ENCODE measurements at places on chromosomes 7 and 10.

DNA sequence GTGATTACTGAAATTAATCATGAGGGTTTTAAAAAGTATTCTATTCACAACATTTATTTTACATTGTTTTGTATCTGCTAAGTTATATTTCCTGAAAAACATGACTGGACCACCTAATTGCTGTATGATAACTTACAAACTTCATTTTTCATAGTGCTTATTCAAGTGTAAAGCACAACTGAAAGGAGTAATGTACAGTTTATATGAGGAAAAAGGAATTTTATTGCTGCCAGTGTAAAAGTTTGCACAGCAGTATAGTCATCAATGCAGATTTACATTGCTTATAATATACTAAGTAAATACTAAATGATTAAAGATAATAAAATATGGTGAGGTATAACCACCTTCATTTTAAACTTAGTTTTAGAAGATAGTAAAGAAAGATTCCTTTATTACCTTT lies 4.0 kb downstream of the PTEN start:
- no peak for DNase-seq

DNA sequence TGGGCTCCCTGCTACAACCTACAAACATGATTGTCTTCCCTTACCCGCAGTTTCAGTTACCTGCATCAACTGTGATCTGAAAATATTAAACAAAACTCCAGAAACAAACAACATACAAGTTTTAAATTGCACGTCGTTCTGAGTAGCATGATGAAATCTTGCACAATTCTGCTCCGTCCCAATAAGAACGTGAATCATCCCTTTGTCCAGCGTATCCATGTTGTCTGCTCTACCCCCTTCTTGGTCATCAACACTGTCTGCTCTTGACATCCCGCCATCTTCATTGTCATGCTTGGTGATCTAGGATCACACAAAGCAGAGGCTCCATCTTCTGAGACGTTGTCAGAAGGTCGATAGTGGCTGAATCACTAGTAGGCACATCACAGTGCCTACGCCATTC lies 53.9 kb downstream of the ACADSB start:
- DNase-seq = no peak

GRCh38 chr7:47714669-47715607 lies 133.0 kb upstream of the TNS3 start:
- no peak for DNase-seq

DNA sequence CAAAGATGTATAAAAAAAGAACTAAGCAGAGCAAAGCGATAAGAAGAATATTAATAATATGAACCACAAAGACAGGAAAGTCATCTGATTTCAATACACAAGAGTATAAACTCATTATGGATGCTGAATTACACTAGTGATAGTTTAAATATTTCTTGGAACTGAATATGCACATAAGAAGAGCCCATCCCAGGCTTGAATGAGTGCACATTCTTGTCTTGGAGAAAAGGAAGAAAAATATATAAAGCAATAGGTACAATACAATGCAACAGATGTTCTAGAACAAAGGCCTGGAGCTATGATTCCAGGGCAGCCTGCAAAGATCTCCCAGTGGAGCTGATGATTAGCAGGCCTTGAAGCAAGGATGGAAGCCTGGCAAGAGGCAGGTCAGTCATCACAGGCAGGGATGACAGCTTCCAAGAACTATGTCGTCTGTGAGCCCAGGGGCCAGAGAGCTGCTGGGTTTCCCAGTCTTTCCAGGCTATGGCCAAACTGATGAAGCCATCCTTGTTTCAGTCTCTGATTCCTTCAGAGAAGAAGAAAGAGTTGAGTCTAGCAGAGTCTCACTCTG lies 277.6 kb downstream of the KCNMA1 start:
- no peak for DNase-seq

DNA sequence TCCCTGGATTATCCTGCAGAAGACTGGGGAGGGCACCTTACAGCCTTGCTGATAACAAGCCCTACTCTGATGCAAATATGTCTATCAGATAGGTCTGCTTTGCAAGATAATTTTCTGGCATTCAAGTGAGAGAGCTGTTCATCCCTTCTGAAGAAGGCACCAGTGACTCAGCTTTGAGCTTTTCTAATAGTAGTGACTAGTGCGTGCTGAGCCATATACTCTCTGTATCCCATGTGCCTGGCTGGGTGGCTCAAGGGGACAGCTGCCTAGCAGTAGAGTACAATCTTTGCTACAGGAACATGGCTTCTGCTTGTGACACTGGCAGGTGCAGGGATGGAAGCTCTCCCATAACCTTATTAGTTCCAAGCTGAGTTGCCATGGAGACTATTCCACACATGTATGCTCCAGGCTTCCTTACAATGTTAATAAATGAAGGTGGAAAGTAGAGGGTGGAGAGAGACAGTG lies 35.0 kb upstream of the ABCB4 start:
- DNase-seq = no peak

GRCh38 chr7:100819586-100819985 lies 7.7 kb downstream of the EPHB4 start:
- DNase-seq = no peak

GRCh38 chr7:158809596-158809995 lies 19.7 kb downstream of the ESYT2 start:
- no peak for DNase-seq

DNA sequence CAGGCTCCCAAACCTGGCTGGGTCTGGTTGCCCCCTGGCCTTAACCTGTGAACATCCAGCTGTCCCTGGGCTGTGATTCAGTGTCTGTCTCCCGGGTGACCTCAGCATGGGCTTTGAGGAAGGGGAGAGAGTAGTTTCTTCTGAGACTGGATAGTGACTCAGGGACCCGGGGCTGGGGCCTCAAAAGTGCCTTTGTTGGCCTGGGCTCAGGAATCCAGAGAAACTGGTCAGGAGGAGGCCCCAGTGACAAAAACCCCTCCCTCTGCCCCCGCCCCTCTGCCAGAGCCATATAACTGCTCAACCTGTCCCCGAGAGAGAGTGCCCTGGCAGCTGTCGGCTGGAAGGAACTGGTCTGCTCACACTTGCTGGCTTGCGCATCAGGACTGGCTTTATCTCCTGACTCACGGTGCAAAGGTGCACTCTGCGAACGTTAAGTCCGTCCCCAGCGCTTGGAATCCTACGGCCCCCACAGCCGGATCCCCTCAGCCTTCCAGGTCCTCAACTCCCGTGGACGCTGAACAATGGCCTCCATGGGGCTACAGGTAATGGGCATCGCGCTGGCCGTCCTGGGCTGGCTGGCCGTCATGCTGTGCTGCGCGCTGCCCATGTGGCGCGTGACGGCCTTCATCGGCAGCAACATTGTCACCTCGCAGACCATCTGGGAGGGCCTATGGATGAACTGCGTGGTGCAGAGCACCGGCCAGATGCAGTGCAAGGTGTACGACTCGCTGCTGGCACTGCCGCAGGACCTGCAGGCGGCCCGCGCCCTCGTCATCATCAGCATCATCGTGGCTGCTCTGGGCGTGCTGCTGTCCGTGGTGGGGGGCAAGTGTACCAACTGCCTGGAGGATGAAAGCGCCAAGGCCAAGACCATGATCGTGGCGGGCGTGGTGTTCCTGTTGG lies at the start of gene CLDN4:
Gene CLDN4 (plus strand): TSS at position 316 of the 903 bp plus-strand sequence. CDS start 206 bp downstream, at position 522.
- no peak for DNase-seq

DNA sequence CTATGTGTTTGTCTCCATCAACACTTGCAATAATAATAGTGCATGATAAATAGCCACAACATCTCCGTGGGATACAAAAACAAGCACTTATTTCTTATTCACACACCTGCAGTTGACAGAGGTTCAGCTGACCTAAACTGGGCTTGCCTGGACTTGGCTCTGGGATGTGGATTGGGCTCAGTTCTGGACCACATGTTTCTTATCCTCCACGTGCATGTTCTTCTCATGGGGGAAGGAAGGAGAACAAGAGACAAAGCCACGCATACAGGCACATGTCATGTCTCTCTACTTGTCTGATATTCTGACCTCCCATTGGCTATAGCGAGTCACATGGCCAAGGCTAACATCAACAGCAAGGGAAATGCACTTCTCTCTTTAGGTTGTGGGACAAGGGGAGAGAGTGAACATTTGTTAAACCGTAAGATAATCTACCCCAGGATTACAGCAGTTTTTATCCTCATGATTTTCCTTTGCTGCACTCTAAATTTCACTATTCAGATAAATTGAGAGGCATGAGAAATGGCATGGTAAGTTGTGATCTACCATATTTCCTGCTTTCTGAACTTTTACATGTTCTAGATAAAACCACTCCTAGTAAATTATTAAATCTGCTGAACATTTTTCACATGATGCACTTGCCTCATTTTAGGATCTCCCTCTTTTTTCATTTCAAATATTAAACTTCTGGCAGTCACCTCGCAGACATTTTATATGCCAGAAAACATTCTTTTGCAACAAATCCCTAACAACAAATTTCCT lies 33.7 kb downstream of the CFAP58 start:
- DNase-seq = no peak

- no peak for DNase-seq
Measured at GRCh38 chr7:81583090-81583489, 186.8 kb downstream of the HGF start.

- no peak for DNase-seq
Measured at GRCh38 chr10:102367441-102367840, 28.1 kb upstream of the NFKB2 start.

DNA sequence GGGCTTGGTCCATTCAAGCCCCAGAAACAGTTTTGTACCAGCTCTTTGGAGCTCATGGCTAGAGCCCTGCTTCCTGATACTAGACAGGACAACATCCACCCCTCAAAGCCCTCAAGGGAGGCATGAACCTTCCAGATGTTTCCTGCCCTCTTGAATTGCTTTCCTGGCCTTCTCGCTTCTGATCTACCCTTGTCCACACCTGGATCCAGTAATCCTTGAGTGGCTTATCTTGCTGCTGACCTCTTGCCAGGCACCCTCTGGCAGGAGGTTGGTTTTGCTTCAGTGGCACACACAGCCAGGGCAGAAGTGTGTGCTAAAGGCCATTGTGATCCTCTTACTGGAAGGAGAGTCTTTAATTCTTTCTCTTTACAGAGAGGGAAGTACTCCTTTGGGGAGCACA lies 495.8 kb downstream of the PLXNA4 start:
- no peak for DNase-seq

DNA sequence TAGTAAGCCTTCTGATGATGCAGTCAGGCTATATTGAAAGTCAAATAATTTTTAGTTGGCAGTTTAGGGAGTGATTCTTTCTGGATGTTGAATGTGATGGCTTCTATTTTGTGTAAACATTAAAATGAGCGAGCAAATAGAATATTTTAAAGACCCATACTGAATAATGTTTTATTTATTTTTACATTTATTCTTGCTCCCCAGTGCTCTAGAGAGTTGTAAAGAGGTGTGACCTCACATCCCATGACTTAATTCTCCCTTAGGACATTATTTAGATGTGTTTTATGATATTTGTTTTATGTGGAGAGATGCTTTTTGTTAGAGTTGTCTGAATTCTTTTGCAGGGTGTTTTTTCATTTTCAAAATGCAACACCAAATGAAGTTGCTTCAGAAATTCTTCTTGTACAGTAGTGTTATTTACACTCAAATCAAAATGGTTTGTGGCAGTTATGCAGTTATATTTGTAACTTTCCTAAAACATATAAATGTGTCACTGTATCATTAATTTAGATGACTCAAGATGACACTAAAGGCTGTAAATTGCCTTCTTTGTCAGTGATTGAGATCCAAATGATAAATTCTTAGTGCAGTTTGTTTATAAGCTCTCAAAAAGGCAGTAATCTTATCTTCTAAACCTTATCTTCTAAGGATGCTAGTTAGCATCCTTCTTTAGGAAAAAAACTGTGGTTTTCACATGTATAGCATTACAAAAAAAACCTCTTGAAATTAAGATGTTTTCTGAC lies 12.4 kb downstream of the UMAD1 start:
- no peak for DNase-seq

GRCh38 chr10:63210611-63211196 lies 77.6 kb downstream of the NRBF2 start:
- no peak for DNase-seq

GRCh38 chr7:116834815-116835504 lies 27.4 kb upstream of the CAPZA2 start:
- no peak for DNase-seq

GRCh38 chr10:17838080-17838648 lies 29.0 kb downstream of the MRC1 start:
- no peak for DNase-seq

GRCh38 chr10:86064931-86065662 lies 301.5 kb downstream of the GRID1 start:
- no peak for DNase-seq

DNA sequence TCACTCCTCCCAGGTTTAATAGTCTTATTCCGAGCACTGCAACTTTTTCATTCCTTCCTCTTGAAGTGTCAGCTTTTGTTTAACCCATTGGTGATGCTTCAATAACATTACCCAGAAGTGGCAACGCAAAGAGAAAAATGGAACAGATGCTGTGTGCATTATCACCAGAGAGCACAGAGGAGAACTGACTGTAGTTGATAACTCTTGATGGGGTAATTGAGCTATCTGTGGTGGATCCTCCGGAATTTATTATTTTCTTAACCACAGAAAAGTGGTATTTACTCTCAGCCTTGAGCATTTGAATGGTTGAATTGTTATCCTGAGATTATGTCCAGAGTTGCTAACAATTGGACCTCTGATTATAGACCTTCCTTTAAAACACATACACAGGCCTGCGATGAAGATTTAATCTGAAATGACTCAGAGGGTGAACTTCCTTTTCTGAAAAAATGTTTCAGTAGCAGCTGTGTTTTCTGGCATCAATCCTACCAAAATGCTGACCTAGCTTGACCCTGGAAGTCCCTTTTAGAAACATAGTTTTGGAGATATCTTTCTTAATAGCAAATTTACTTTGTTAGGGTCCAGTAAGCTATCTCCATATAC lies 1584.4 kb upstream of the LRRTM3 start:
- DNase-seq = no peak

GRCh38 chr10:35124540-35124939 lies 2.1 kb upstream of the CREM start:
- no peak for DNase-seq

GRCh38 chr7:101819183-101819582 lies 1.8 kb downstream of the CUX1 start:
- DNase-seq = no peak
